D341Med (cell line): ENCODE measurements at places on chromosomes 5 and 9.

GRCh38 chr9:133735931-133736330 is 2.2 kb downstream of the SARDH start:
- no peak for DNase-seq

DNA sequence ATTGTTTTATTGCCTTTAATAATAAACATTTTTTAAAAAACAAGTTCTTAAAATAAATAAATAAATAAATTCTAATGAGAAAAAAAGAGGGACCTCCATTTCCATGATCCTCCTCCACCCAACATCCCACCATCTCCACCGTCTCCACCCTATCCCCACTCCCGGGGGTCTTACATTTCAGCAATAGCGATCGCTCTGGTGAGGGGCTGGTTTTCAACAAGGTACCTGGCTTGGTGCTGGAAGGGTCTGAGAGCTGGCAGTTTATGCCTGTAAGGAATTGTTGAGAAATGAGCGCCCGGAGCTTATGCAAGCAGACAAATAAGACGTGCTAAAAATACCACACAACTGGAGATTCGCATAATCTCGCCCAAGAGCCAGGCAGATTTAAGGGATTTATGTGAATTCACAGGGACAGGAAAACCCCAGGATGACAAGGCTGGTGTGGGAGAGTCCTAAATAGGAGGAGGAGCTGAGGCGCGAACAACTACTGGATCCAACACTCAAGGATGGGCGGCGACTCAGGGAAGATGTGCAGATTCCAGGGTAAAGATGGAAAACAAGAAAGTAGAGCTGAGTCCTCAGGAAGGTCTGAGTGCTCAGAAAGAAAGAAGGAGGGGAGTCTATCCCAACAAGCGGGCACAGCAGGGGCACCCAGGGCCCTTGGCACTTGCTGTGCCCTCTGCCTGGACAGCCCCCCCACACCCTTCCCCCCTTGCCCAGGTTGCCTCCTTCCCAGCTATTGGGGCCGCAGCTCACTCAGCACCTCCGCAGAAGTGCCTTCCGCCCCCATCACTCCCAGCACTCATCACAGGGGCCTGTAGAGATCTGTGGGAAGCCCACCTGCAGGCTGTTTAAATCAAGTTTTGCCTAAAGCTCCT is 27.0 kb downstream of the TRIM14 start:
- DNase-seq = peak; percentile 68

- DNase-seq = no peak
Observed at GRCh38 chr5:123094237-123094918, 5.3 kb downstream of the PRDM6 start.

GRCh38 chr5:56282216-56282615 is 49.1 kb upstream of the ANKRD55 start:
- no peak for DNase-seq

- DNase-seq = peak; percentile 32
Observed at GRCh38 chr5:83192947-83193346, 115.6 kb downstream of the XRCC4 start.

DNA sequence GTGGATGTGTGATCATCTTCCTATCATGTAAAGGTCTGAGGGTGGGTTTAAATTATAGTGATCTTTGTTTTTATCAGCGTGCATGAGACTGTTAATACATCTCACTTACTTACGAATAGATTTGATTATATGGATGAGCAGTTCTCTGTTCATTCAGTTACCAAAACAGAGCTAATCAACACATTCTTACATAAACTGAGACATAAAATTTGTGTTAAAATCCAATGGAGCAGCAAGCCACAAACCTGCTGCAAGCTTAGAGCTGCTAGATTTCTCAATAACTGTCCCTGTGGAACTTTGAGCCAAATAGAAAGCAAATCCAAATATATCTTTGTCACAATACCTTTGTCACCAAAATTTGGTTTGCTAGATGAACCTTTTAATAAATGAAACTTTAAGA is 50.1 kb downstream of the NUDT12 start:
- no peak for DNase-seq

GRCh38 chr5:173243831-173244305 is 8.9 kb upstream of the NKX2-5 start:
- DNase-seq = no peak
